ENCODE measurements at places on chromosomes 12 and 14.
A peak's percentile ranks its signal among the peaks of the same experiment; 100 is the strongest.

GRCh38 chr12:84730561-84731162, 181.9 kb downstream of the SLC6A15 start:
- no peak for DNase-seq

DNA sequence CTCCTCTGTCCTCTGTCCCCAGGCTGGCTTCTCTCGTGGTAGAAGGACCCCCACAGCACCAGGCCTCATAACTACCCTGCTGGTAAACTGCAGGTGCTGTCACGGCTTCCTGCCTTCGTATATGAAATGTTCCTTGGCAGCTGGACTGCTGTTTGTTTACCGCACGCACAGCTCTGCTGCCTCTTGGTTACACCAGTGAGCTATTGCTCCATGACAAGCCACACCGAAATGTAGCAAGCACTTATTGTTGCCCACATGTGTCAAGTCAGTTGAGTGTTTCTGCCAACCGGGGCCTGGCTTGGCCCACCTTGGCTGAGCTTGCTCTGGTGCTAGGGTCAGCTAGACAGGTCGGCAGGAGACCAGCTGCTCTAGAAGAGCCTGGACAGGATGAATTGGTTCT, 21.7 kb upstream of the TCL1B start:
- DNase-seq: no peak

GRCh38 chr12:47188576-47189441, 109.0 kb upstream of the AMIGO2 start:
- DNase-seq: no peak

DNA sequence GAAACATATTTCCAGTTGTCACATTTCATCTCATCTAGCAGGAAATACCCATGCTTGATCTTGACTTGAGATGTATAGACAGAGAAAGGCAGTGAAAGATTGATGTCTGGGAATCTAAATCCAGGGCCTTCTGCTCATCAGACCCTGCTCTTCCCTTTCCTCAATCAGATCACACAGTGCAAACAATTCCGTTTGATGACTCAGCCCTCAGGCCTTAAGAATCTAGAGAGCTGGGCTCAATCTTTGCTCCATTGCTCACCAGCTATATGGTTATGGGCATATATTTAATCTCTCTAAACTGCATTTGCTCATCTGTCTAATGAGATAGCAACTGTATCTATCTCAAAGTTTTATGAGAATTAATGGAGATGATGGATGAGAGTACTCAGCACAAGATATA, 201.8 kb upstream of the CCDC196 start:
- no peak for DNase-seq

GRCh38 chr14:30225176-30225575, 297.5 kb upstream of the PRKD1 start:
- DNase-seq: no peak

DNA sequence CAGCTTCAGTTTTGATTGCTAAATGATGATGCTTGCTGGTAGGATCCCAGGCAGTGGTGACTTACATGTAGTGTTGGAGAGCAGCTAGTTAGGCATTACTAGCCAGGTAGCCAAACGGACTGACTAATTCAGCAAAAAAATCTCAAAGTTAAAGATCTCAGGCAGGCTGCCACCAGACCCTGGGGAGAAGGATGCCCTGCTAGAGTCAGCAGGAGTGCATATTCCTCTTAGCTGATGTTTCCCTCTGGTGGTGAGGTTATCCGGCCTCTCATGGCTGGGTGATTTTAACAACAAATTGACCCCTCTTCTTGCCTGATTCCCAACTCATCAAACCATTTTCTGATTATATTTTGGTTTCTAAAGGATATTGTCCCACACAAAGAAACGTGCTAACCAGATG, 2.8 kb downstream of the EFS start:
- no peak for DNase-seq

DNA sequence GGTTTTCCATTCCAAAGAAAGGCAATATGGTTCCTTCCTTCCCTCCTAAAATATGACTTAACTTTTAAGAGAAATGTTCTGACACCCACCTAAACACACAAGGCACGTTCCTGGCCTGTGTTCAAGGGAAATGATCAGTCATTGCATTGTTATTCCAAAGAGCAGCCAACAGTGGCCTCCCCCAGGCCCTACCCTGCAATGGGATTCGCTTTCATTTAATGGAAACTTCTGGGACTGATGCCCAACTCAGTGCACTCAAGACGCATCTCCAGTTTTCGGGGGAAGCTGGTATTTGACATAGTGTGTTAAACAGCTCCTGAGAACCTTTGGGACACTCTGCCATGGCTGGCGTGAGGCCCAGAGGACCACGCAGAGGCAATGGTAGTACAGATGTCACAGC, 65.9 kb downstream of the DDX51 start:
- DNase-seq: no peak

- no peak for DNase-seq
These were observed 114.2 kb downstream of the TTC6 start for GRCh38 chr14:37709419-37710195.

DNA sequence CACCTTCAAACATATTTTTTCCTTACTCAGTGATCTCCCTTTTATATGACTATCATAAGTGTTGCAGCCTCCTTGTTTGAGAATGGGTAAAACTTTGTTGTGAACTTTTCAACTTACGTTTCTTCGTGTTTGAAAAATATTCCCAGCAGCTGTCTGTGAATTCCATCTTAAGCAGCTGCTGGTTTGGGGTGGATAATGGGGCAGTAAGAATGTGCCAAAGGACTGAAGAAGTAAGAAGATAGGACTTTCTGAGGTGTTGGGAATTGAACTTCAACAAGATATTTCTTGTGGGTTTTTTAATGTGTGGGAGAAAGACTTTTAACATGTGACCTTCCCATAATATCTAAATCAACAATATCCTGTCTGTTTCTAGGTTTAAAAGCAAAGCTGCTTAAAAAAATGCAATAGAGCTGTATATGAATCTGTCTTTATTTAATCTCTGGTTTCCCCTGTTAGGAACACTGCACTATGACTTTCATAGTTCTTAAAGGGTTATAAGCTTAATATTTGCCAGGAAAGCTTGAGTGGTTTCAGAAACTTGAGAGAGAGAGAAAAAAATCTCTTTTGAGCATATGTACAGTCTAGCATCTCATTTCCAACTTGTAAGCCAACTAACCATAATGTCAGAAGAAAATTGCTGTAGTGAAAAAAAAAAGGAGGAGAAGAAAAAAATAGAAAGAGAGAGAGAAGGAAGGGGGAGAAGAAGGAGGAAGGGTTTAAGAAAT, 1659.2 kb upstream of the FLRT2 start:
- no peak for DNase-seq

GRCh38 chr14:56799343-56799645, 11.0 kb downstream of the OTX2 start:
- DNase-seq: no peak

DNA sequence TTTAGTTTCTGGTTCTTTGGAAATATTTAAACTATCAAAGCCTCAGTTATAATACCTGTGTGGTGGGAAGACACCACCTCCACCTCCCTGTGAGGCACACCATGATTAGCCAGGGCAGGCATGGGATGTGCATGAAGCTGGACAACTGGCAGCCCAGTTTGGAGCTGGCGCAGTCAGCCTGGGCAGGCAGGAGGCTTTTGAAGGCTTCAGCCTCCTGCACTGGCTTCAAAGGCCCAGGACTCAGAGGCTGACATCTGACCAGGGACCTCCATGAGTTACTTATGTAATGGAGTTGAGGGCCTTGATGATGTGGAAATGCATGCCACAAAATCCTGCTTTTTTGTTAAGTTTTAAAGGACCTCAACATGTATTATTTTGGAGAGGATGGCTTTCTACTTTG, 30.3 kb downstream of the C14orf132 start:
- no peak for DNase-seq

DNA sequence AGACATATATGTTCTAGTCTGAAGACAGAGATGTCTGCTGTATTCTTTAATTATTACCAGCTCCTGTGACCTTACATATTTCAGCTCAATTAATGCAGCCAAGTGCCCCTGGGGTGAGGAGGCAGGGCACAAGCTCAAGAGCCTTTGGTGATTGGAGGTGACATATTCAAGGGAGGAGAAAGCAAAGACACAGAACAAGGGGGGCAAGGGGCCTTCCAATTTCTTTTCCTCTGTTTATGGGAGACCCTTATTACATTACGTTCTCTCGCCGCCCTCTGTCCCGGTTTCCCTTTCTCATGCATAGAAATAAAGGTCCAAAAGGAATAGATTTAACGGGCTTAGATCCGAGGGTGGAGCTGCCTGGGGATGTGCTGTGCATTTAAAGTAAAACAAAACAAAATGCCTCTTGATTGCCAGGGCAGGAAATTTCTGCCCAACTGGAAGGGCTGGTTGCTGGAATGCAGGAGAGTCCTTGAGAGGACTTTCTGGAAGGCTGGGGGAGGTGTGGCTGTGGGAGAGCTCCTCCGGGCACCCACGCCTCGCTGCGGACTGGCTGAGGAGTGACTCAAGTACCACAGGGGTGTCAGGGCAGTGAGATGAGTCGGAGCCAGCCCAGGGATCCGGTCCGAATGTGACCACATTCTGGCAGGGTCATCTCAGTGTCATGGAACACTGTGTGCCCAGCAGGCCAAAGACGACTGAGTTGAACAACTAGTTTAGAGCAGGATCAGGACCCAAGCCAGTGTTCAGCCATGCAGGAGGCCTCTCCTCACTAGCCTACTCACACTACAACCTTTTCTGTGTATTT, 32.1 kb upstream of the GSG1 start:
- no peak for DNase-seq

DNA sequence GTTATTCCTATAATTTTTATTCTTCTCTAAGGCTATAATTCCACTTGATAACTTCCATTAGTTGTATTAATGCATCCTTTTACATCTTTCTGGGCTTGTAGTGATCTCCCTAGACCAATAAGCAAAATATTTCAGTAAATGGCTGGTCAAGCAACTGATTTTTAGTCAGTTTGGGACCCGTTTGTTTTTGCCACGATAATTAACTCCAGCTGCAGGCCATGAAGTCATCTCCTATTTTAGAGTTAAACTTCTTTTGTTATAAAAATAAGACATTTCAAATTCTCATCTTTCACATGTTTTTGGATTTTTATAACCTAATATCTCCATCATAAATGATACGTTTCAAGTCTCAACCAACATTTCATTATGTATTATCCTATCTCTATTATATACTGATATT, 49.4 kb downstream of the MAGOHB start:
- no peak for DNase-seq

DNA sequence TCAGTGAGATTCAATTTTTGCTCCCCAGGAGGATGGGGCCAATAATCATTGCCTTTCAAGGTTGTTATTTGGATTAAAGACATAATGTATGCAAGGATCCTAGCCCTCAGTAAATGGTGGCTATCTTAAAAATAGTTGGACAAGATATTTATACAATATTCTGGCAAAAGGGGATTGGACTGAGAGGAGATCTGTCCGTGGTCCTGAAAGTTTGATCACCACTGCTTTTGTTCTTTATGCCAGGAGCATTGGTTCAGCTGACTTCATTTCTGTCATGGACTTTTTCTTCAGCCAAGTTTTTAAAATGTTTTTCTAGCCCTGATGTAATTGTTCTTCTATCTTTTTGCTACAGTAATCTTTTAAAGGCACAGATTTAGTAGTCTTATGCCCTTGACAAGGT, 70.2 kb upstream of the TCL1A start:
- no peak for DNase-seq

- DNase-seq: no peak
These were observed 50.5 kb downstream of the LMNTD1 start for GRCh38 chr12:25502596-25502995.

GRCh38 chr12:39393179-39393578, 49.7 kb downstream of the KIF21A start:
- DNase-seq: no peak

DNA sequence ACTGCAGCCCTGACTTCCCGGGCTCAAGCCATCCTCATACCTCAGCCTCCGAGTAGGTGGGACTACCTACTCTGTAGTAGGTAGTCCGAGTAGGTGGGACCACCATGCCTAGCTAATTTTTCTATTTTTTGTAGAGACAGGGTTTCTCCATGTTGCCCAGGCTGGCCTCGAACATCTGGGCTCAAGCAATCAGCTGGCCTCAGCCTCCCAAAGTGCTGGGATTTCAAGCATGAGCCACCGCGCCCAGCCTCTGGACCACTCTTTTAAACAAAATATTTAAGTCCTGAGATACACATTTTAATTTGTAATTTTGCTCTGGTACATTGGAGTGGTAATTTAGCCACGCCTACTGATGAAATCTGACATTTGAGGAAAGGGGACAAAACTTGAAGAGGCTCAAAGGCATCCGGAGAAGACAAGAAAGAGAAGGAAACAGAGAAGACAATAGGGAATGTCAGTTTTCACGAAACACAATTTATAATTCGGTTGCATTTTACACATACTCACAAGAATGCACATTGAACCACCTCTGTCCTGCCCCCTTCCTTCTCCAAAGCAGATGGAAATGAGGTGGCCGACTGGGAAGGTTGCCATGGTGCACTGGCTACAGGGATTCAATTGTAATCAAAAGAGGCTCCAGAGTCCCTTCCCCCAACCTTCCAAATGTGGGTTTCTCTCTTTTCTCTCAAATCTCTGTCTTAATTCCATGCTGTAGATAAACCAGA, 9.7 kb upstream of the TUBA1A start:
- DNase-seq: no peak

DNA sequence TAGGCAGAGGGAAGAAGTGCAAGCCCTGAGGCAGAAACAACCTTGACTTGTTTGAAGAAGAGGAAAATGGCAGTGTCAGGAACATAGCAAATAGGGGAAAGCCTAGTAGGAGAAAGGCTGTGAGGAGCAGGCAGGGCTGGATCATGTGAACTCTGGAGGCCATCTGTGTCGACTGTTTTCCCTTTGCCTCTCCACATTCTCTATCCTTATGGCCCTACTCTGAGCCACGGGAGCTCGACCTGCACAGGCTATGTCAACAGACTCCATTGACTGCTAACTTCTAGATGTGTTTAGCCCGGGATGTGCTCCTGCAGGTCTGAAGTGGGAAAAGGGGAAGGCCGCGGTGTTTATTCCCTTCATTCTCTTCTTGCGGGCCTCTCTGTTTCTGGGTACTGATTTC, 35.2 kb downstream of the EGLN3 start:
- no peak for DNase-seq

GRCh38 chr12:16884056-16884455, 278.1 kb upstream of the LMO3 start:
- DNase-seq: no peak

GRCh38 chr12:120257041-120257821, 8.3 kb downstream of the PXN start:
- no peak for DNase-seq

DNA sequence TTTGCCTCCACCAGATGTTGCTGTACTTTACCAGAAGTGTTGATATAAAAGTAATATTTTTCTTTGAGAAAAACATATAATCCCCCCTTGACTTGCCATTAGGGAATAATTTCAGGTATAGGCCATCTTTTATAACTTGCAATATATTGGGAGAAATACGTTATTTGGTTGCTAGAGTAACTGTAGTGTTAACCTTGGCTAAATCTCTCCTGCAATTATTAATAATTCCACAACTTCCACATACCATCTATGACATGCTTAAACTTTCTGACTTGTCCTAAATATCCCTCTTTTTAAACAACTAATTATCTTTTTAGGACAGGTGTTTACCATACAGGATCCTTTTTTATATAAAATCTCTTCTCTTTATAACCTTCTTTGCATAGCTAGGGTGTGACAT, 1048.2 kb downstream of the SLC16A7 start:
- DNase-seq: no peak

GRCh38 chr14:80930836-80931389, 10.6 kb downstream of the CEP128 start:
- DNase-seq: peak; percentile 34
